Calu3 (cell line): ENCODE measurements at places on chromosomes 1 and 21.

- no peak for DNase-seq
Measured at GRCh38 chr1:234899041-234899729, 229.5 kb downstream of the TOMM20 start.

DNA sequence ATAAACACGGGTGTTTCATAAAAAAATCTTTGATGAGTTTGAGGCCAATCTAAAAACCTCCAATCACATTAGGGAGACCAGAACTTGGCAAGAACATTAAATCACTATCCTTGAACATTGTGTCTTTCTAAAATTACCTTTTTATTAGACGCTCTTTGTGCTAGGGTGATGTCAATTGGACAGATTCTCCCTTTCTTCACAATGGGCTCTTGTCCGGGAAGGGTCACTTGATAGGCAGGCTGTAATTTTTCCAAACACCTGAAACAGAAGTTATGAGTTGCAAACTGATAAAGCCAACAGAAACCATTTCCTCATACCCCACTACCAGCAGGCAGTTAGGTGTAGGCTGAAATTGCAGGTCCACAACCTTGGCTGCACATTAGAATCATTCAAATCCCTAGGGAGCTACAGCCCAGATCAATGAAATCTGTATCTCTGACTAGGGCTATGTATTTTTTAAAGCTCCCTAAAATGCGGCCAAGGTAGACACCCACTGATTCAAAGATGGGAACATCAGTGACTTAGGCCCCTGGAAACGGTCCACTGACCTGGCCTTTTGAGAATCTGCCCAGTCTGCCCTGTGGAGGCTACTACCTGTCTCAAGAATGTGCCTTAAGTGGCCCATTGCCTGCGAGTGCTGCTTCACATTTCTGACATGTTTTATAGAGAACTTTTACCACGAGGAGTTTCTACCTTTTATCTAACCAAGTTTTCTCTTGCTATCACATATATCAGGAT lies 16.5 kb downstream of the EIF2D start:
- no peak for DNase-seq

GRCh38 chr1:100387209-100387608 lies 34.9 kb downstream of the CDC14A start:
- no peak for DNase-seq

- no peak for DNase-seq
Measured at GRCh38 chr1:152481869-152482664, 28.5 kb upstream of the LCE5A start.

- DNase-seq: no peak
Measured at GRCh38 chr1:63937461-63938022, 163.7 kb downstream of the ROR1 start.

DNA sequence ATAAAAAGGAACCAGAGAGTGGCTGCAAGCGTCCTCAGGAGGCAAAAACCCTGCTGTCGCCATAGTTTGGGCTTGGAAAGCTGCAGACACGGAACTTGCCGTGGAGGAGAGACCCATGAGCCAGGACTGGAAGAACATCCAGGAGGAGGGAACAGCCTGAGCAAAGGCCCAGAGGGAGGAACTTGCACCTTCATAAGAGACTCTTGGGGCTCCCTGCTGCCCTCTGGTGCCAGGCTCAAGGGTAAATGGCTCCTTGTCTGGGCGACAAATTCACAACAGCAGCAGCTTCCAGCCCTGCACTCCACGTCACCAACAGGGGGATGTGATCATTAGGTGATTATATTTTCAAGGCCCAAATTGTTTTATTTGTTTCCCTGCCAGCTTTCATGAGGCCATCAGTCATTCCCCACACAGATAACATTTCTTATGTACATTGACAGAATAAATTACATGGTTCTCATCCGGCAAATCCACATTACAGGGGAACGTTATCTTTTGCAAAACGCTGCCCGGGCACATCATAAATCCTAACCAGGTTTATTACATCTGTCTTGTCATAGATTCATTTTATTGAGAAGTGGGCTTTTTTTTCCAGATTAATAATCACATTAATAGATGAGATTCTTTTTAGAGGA lies 143.0 kb upstream of the GRIK3 start:
- peak; percentile 49 for DNase-seq

DNA sequence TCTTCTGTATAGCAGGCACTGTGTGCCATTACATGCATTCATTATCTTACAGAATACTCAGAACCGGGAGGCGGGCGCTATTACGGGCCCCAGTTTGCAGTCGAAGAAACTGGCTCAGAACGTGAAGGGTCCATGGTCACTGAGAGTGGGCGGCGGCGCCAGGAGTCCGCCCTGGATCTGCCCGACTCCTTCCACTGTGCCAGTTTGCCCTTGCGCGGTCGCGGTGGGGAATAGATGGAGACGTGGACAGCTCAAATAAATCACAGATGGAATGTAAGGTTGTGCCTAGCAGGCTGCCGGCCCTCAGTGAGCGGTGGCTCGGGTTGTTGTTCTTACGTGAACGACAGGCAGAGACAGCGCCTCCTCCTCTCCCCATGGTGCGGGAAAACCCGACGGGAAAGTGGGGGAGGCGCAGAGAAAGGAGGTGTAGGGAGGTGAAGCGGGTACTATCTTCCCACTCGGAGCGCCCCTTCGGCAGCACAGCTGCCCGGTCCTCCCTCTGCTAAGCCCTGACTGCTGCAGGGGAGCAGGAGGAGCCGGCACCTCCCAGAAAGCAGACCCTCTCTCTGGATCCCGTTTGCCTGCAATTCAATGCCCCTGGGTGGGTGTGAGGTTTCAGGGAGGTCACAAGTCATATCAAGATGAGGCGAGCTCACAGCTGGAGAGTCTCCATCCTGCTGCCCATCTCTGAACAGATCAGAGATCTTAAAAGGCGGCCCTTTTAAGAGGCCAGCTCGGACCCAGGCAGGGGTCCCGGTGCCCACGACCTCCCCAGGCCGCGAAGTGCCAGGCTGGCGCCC lies 1.1 kb downstream of the COL9A2 start:
- DNase-seq: no peak

DNA sequence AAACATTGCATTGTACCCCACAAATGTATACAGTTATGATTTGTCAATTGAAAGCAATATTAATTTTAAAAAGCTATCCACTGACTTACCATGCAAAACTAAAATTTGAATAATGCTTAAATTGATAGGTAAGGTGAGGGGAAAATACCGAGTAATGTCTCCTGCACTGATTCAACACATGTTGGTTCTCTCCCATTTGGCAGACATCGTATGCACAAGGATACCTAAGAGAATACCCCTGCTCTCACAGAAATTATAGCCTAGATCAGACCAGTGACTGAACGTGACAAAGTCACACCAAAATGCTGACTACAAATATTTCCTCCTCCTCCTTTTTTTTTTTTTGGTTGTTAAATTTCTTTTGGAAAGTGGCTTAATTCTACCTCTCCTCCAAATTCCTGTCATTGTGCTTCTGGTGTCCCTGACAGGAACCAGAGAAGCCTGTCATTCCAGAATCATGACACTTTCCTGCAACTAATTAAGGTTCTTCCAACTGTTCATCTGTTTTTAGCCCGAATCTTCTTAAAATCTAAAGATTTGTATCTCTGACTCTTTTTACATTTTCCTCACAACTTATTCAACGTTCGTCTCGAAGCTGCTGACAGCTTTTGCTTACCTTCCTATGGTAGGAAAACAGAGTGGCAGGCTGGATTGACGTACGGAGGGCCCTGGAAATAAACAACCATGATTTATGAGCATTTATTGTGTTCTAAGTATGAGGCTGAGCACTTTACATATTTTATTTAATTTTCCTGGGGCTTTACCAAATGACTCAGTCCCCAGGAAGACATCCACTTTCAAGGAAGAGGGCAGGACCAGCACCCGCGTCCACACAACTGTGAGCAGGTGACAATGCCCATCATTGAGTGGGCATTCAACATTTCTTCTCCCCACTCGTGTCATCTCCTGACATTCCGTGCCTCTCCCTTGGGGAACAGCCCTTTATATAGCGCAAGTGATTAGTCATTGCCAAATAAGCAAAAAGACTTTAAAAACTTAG lies 57.9 kb upstream of the KCNE2 start:
- no peak for DNase-seq

DNA sequence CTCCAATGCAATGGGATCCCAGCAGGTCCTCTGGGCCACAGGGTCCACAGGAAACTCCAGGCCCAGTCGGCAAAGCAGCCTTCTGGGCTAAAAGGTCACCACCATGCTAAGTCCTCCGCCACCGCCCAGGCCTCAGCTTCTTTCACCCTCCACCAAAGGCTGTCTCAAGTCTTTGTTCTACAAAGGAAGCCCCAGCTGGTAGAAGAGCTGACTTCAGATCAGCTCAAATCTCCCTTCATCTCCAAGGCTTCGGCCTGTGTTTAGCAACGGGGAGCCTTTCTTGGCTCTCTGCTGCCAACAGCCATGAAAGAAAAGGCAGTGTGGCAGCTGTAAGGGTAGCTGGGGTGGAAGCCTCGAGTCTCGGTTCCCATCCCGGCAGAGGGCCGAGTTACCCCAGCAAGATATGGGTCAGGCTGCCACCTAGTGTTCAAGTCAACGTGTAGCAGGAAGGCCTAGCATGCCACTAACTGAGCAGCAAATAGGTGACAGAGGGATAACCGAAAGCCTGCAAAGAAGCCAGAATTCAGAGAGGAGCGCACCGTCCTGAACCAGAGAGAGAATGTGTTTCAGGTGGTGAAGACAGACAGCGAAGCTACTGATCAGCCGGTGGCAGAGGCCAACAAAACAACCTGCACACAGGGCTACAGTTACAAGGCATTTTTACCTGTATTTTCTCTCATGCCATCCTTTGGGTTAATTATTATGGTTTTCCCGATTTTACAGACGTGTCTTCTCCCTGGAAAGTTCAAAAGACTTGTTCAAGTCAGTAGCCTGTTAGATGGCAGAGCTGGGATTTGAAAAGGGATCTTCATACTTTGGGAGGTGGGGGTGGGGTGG lies 26.8 kb upstream of the CRNN start:
- peak; percentile 84 for DNase-seq

GRCh38 chr1:233672732-233673131 lies 58.8 kb downstream of the KCNK1 start:
- peak; percentile 36 for DNase-seq

DNA sequence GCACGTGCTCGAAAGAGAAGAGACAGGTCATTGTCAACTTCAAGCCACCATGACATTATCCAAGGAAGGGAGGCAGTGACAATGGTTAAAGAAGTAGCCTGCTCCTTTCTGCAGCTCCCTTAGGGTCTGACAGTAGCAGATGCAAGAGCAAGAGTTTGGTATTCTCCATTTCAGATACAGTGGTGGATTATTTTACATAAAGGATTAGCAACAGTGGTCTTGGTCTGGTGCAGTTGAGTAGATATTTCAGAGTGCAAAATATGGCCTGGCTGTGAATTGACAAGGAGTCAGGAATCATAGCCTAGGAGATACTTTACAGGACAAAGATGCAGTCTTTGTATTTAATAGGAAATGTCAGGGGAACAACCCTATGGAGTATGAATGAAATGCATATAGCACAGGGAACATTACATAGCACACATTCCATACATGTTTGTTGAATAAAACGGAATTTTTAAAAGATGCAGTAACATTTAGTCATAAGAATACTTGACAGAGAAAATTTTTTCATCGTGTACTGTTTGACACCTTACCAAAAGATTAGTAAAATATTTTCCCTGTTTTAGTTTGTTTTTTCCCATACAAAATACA lies 41.8 kb downstream of the CHRM3 start:
- DNase-seq: no peak

DNA sequence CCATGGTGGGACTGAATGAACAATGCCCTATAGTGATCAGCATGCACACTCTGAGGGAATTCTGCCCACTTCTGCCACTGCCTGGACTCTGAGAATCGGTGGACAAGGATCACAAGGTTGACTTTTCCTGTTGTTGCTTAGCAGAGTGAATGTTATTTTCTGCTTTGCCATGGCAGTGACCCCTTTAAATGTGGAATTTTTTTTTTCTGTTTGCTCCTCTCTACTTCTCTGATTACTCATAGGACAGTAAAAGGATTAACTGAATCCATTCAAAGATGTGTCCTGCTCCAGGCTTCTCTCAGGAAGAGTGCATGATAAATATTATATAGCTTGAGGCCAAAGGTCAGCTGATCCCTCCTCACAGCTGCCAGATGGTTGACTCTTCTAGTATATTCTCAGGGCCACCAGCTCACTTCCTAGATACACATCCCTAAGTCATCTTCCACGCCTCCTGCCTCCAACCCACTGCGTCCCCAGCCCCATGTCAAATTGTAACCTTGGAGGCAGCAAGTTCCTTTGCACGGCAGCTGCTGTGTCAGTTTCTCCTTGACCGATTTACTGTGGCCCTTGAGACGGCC lies 74.0 kb upstream of the RALGPS2 start:
- no peak for DNase-seq

GRCh38 chr1:68470388-68470970 lies 20.7 kb upstream of the RPE65 start:
- DNase-seq: peak; percentile 14

DNA sequence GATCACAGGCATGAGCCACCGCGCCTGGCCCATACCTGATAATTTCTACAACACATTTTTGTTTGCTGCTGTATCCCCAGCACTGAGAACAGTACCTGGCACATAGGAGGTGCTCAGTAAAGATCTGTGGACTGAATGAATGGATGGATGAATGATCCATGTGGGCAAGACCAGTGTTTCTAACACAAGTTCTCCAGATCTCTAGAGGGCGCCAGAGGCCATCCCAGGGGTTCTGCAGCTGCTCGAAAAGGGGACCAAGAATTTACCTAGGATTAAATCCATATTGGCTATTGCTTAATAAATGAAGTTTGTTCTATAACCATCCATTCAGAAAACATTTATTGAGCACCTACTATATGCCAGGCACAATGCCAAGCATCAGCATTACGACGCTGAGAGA lies 167.7 kb downstream of the ACTL8 start:
- peak; percentile 31 for DNase-seq

DNA sequence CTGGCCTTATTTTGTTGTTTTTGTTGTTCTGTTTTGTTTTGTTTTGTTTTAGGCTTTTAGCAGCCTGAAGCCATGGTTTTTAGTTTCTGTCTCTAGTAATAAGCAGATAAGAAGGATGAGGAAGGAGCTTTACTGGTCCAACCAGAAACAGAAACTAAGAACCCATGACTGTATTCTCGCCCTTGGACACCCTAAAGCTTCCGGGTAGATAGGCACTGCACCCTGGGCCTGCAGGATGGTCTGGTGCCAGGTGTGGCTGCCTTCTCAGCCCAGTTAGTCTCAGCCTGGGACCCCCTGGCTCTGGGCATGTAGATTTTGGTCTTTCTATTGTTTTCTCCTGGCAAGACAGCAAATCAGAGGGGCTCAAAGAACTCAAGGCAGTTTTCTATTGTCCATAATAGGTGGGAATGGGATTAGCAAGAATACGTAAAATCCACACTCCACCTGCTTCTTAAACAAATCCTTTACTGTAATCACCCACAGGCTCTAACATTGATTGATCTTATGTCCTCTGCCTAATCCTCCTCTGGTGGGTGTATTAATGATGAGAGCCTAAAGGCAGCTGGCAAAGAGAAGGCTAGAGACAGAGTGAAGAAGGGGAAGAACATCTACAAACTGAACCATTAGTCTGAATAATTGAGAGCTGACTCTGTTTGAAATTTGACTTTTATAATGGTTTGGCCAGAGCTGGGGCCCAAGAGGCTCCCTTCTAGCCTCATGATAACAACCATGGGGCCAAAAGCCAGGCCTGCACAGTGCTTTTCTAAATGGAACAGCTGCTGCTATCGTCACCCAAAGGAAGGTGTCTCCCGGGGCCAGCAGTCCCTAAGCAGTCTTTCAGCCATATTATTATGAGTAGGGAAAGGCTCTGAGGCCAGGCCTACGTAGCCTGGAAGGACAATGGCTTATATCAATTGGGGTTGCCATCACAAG lies 106.8 kb upstream of the ATP1A1 start:
- DNase-seq: no peak

- no peak for DNase-seq
Measured at GRCh38 chr1:33009561-33009960, 27.1 kb downstream of the AK2 start.

- peak; percentile 87 for DNase-seq
Measured at GRCh38 chr1:87131809-87132283, 196.8 kb upstream of the LMO4 start.

GRCh38 chr1:199246716-199247115 lies 607.9 kb downstream of the PTPRC start:
- DNase-seq: no peak
